ENCODE measurements at places on chromosomes 1 and 21.
A peak's percentile ranks its signal among the peaks of the same experiment; 100 is the strongest.

DNA sequence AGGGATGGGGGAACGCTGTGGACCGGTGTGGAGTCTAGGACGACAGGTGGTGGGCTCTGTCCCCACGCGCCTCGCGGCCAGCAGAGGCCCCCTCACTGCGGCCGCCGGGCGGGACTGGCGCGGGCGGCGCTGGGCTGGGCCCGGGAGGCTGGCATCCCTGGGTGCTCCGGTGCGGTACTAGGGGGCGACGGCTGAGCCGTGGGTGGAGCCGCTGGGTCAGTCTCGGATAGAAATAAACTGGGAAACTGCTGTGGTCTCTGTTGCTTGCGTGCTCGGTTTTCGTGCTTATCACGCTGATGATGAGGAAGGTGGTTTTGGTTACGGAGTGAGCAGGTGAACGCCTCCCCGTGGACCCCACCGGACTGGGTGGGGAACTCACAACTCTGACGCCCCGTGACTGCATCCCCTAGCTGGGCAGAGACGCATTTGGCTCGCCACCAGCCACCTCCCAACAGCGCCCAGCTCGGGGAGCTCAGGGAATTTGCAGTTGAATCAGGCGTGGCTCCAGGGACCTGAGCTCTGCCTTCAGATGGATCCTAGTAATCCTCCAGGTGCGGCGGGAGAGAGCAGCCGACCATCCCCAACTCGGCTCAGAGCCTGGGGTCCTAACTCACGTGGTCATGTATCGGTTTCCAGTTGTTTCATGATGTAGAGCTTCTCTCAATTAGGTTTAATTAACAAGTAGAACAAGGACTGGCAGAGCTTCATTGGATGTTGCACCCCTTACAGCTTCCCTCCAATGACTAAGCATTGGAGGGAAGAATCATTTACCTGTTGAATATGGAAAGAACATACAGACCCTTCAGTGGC lies 32.1 kb downstream of the HSD17B7 start:
- no peak for DNase-seq

DNA sequence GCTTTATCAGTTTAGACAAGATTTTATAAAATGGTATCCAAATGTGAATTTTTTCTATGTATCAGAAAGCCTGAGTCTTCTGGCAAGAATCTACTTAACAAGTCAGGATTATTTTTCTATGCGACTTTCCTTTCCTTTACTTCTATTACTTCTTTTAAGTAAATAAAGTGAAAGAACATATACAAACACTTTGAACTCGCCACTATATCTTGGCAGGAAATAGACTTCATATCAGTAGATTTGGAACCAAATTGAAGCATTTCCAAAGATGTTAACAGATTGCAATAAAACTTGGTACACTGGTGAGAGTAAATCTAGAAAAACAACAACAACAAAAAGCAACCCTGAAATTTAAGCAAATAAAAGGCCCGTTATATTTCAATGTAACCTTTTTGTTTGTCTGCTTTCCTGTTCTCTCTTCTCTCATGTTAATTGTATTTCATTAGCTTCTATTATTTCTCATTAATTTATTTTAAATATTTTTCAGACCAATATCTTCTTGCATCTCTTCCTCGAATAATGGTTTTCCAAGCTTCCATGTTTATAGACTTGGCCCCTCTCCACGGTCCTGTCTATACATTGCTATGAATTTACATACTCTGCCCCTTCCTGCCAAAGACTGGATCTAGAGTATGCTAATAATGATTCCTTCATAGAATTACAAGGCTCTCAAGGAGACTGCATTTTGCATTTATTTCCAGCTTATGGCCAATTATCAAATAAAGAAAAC lies 843.6 kb downstream of the ADGRL2 start:
- DNase-seq = no peak

- no peak for DNase-seq
Observed at GRCh38 chr1:238241607-238242006, 350.9 kb upstream of the ZP4 start.

GRCh38 chr1:87565861-87566260 lies 237.2 kb downstream of the LMO4 start:
- DNase-seq = no peak

DNA sequence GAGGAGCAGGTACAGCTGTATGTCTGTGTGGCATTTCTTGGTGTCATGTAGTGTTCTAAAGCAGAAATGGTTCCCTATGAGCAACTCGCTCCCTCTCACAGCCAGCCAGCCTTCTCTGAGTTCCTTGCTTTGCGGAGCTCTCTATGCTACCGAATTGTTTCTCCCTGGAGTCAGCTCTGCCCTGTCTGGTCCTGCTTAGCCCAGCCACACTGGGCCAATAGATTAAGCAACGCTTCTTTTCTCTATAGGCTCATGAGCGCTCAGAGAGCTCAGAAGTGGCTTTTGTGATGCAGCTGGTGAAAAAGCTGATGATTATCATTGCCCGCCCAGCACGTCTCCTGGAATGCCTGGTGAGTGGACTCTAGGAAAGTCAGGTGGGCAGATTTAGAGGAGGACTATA lies 113.1 kb downstream of the PIK3R3 start:
- DNase-seq = no peak

DNA sequence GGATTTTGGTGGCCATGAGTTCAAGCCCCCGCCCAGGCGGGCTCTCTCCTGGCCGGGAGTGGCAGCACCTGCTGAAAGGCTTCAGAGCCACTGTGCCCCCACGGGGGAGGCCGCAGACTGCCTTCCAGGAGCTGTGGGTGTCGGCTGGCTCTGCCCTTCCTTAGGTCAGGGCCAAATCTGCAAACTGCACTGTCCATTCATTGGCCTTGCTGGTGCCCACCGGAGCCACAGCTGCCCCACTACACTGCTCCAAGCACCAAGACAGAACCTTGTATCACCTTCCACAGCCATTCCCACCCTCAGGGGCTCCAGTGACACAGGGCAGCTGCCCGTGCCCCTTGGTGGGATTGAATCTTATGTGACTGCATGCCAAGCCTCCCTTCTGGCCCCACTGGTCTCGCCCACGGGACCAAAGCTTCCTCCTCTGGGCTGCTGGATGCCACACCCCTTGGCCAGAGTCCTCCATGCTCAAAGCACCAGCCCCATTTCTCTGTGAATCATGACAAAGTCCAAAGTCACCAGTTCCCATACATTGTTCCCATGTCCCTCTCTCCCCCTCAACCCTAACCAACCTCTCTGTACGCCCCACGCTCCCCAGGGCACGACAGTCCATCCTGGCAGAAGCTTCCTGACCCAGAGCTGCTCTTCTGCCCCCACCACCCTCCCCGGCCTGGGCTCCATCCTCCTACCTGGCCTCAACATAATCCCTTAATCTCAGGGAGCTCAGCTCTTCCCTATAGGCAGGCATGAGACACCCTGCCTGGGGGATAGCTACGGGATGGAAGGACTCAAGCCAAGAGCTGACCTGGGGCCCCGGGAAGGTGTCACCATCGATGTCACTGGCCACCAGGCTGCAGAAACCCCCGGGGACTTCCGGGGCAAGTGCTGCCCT lies 20.9 kb upstream of the GPR153 start:
- DNase-seq = no peak

DNA sequence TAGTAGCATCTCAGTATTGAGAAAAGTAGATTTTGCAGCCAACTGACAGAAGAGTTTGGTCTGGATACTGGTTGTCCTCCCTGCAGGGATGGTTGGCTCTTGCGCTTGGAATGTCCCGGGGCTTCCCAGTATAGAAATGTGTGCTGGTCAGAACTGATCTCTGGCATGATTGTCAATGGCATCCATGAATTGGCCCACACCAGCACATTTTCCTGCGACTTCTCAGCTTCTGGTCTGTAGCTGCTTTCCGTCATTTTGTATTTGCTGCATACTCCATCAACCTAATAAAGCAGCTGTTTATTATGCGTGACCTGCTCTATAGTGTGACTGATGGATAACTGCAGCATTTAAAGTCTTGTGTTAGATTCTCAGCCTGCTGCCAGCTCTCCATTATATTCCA lies 203.7 kb downstream of the S1PR1 start:
- no peak for DNase-seq

- DNase-seq = no peak
Observed at GRCh38 chr1:14113841-14114567, 414.0 kb downstream of the PRDM2 start.

- DNase-seq = no peak
Observed at GRCh38 chr1:227864882-227865281, 49.4 kb downstream of the PRSS38 start.

- DNase-seq = no peak
Observed at GRCh38 chr1:235831148-235831547, 35.6 kb downstream of the LYST start.

- DNase-seq = peak; percentile 44
Observed at GRCh38 chr1:9289090-9289534, 3.6 kb upstream of the SPSB1 start.

- DNase-seq = no peak
Observed at GRCh38 chr1:96361271-96361856, 360.2 kb upstream of the PTBP2 start.

DNA sequence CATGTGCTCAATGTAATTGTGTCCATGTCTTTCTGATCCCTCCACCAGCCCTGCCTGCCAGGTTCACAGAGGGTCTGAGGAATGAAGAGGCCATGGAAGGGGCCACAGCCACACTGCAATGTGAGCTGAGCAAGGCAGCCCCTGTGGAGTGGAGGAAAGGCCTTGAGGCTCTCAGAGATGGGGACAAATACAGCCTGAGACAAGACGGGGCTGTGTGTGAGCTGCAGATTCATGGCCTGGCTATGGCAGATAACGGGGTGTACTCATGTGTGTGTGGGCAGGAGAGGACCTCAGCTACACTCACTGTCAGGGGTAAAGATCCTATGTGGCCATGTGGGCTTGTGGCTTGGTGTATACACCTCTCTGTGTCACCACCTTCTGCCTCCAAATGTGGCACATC lies 91.4 kb downstream of the OBSCN start:
- DNase-seq = no peak

DNA sequence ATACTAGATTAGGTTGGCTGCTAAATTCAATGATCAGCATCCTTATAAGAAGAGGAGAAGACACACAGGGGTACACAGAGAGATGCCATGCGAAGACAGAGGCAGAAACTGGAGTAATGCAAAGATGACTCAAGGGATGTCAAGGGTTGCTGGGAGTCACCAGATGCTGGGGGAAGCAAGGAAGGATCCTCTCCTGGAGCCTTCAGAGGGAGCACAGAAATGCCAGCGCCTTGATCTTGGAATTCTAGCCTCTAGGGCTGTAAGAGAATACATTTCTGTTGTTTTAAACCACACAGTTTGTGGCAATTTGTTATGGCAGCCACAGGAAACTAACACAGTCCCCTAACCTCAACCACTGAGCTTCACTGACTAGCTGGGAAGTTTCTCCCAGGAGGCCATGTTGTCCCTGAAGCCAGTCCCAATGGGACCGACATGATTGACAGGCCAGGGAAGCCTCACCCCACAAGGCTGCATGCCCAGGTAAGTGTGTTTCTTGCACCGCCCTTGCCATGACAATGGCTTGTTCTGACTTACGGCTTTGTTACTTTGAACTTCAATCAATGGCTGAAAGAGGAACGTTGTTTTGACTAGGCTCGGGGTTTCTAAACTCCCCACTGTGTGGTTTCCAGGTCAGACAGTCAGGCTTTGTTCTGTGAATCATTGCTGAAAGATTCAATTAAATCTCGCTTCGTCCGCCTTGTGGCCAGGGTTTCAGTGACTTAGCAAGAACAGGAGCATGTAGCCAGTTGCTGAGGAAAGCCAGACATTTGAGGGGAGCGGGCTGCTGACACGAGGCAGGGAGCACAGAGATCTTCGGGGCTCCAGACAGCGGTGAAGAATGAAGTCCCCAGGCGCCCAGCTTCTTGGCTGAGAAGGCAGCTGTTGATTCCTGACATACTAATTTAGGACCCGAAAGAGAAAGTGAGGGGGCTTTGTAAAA lies 62.3 kb downstream of the RUNX1 start:
- peak; percentile 63 for DNase-seq

- DNase-seq = no peak
Observed at GRCh38 chr1:19708567-19709110, 44.0 kb downstream of the HTR6 start.

DNA sequence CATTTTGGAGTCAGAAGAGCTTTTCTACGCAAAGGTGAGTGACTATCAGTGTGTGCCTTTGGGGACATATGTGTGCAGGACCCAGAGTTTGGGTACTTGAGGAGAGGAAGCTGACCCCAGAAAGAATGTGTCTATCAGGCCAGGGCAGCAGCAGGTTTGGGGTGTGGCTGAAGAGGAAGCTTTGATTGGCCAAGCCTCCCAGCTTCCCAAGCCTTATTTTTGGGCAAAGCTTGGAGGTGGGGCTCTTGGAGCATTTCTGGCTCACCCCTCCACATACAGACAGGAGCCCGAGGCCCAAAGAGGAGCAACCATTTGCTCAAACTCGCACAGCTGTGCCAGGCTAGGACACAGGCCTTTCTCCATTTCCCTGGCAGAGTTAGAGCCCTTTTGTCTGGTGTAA lies 4.7 kb downstream of the GPR3 start:
- no peak for DNase-seq

DNA sequence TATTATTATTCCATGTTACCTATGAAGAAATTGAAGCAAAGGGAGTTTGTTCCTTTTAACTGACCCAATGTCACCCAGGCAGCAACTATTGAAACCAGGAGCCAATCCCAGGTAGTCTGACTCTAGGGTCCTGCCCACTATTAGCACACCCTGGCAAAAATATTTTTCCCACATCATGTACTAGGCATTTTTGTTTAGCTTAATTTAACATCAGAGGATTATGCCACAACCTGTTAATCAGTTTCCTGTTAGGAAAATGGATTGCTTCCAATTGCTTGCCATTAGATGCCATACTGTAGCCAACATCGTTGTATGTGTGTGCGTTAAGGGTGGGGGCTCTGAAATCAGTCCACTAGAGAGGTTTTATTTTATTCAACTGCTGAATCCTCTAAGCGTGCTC lies 281.1 kb downstream of the DNM3 start:
- no peak for DNase-seq

- DNase-seq = no peak
Observed at GRCh38 chr1:24027838-24028468, 47.8 kb upstream of the SRSF10 start.

- no peak for DNase-seq
Observed at GRCh38 chr1:21568006-21568746, 59.0 kb downstream of the ALPL start.

DNA sequence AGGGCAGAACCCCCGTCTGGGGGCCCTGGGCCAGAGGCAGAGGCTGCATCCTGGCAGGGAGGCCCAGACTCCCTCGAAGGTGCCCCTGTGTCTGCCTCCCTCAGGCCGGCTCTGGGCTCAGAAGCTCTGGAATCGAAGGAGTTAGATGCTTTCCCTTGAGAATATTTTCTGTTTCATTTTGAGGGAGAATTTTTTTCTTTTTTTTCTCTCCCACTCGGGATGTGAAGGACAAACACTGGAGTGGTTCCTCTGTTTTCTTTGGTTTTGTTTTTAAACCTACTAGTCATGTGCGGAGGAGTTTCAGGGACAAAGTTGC lies 44.7 kb downstream of the PRDM16 start:
- no peak for DNase-seq

DNA sequence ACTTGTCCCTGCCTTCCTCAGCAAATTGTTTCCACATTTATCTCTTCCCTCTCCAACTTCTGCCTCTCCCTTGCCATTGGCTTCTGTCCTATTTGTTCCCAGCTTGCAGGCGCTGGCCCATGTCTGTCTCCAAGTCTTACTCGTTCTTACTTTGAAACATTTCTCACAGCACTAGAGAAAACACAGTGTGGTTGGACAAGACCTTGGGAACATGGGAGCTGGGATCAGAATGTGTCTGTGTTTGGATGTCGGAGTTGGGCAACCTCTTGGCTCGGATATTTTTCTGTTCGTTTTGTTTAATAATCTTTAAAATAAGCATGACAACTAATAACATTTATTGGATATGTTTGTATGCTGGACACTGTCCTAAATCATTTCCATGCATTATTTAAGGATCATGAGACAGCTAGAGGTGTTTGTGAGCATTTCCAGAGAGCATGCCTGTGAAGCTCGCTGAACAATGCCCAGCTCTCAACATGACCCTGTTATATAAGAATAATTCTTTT lies 5.9 kb upstream of the BRWD1 start:
- DNase-seq = no peak

- DNase-seq = no peak
Observed at GRCh38 chr1:182611326-182611725, 7.1 kb upstream of the RGS16 start.
